ENCODE measurements at places on chromosomes 13 and 19.

DNA sequence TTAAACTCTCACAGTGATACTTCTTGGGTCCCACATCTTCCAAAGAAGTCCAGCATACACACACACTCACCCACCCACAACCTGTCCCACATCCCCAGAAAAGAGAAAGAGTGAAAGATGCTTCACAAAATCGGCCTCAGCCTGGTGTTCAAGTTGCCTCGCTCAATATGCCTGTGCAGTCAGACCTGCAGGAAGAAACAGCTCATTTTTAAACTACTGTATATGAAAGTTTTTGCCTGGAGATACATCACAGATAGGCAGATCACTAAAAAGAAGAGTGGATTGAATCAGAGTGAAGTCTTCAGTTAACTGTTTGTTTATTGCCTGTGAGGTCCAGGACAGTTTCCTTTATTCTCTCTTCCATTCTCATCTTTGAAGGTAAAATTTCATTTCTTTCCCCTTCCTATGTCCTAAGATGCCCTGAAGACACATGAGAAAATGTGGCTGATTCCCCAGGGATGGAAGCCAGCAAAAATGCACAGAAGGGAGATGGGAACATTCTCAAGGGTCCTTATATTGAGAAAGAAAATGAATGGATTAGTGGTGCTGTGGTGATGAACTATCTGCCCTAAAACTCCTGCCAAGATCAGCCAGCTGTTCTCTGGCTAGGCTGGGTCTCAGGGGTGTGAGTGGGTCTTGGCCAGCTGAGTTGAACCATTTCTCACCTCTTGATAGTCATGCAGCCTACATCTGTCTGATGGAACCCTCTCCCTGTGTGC, 259.0 kb downstream of the ITGBL1 start:
- no peak for DNase-seq

DNA sequence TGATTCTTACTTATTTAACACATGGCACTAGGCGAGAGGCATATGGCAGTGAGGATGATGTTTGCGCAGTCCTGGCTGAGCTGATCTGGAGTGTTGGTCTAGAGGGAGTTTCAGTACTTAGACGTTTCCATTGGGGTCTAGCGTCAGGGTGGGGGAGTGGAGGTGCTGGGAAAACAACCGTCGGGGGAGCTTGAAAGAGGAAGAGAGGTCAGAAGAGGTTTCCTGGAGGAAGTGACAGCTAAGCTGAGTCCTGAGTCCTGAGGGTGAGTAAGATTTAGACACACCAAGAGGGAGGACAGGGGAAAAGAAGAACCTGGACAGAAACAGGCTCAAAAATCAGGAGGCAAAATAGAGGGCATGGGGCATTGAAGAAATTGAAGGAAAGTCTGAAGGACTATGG, 81.4 kb downstream of the ALOX5AP start:
- DNase-seq = peak; percentile 18

DNA sequence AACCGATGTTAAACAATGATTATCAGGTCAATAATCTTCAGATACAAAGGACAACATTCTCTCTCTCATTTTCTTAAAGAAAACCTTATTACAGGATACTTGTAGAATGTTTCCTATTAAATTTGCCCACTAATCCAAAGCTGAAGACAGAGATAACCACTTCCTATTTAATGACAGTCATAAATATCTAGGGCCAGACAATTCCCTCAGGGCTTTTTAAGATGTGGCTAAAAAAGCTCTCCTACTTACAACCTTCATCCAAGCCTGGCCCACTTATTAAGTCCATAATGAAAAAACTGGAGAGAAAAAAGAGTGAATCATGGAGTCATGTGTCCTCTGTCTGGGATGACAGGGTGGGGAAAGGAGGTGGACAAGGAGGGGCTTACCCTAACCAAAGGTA, 235.9 kb downstream of the KLF12 start:
- no peak for DNase-seq

DNA sequence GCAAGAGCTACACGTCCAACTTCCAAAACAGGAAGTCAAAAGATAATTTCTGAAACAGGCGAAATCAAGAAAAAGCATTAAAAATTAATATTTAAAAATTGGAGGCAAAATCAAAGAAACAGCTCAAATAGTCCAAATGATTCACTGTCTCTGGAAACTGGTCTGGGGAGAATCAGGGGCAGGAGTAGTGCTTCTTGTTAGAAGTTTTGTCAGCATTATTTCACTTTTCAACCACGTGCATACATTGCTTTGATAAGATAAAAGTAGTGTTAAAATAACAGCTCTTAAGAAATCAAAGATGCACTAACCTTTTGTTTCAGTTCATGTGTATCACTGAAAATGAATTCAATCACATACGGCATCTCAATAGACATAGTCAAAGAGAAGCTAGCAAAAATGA, 53.8 kb downstream of the PARP4 start:
- DNase-seq = no peak

- no peak for DNase-seq
Measured at GRCh38 chr19:585551-586110, 4.0 kb upstream of the HCN2 start.

GRCh38 chr13:80599765-80600164, 258.8 kb upstream of the SPRY2 start:
- no peak for DNase-seq

GRCh38 chr19:13209484-13210338, 59.5 kb downstream of the IER2 start:
- DNase-seq = no peak

DNA sequence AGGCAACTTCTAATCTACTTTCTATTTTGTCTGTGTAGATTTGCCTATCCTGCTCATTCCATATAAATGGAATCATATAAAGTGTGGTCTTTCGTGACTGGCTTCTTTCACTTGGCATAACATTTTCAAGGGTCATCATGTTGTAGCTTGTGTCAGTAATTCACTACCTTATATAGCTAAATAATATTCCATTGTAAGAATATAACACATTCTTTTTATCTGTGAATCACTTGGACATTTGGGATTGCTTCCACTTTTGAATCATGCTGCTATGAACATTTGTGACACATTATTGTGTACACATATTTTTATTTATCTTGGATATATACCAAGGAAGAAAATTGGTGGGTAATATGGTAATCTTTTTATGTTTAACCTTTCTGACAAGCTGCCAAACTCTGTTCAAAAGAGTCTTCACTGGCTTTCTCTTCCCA, 89.0 kb upstream of the CSNK1A1L start:
- no peak for DNase-seq

DNA sequence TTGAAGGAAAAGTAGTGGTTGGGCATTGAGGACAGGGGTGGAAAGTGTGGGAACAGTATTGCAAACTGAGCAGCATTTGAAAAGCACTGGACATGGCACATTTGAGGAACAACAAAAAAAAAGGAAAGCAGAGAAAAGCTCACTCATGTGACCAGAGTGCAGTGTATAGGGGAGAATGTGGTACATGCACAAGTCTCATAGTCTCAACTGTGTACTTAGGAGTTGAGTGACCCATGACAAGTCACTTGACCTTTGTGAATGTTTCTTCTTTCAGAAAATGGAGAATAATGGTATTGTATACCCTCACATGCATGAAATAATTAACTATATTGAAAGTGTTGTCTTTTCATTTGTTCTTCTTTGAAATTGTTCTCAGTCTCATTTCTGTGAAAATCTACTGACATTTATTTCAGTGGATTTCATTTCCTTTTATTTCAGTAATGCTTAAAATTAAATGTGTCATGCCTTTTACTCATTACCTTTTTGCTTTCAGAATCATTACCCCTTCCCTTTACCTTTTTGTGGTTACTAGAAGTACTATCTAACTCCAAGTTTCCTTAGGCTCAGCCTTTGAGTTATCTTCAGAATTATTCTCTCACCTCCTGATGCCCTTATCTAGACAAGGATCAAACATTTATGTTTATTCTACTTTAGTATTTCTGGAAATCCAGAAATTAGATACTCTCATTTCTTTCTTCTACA, 79.1 kb upstream of the MLNR start:
- DNase-seq = no peak

DNA sequence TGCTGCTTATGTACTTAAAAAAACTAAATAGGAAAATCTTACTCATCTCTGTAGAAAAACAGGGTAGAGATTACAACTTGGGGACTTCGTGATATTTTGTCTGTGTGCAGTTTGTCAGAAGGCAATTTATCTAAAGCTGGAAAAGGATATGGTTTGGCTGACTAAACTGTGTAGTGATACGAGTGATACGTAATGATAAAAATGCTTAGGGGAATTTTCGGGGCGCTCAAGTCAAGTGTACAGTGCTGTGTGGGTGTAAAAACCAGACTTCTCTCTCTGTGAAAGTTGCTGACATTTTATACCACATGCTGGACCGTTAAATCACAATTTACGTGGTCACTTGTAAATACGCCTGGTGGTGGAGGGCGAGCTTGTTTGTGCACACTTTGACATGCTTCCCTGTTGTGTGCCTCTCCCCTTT, 221.7 kb downstream of the KCNRG start:
- no peak for DNase-seq

DNA sequence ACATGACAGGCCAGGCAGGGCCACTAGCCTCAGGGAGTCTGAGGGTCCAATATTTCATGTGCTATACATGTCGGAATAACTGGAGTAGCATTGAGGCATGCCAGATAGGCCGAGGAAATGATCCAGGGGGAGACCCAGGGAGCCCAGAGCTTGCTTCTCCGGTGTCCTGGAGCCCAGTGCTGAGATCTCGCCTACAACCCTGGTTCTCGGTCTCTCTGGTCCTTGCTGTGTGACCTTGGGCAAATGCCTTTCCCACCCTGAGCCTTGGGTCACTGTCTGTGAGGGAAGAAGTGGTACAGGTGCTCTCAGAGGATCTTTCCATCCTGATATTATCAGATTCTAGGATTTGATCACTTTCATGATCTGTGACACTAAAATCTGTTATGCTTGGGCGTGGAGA, 11.3 kb downstream of the CBLC start:
- no peak for DNase-seq

DNA sequence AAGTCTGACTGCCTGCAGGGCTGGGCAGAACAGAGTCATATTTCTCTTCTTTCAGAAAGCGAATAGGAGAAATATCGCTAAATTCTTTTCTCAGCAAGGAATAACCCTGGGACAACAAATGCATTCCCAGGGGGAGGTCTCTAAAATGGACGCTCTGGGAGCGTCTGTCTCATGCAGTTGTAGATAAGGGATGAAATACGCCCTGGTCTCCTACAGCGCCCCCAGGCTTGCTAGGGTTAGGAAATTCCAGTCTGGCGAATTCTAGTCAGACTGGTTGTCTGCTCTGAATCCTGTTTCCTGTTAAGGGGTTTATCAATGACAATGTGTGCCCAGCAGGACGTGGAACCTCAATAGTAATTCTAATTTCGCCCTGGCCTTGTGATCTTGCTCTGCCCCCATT, 1214.1 kb downstream of the DIAPH3 start:
- DNase-seq = no peak

- DNase-seq = no peak
Measured at GRCh38 chr13:53159431-53159830, 130.8 kb downstream of the OLFM4 start.

DNA sequence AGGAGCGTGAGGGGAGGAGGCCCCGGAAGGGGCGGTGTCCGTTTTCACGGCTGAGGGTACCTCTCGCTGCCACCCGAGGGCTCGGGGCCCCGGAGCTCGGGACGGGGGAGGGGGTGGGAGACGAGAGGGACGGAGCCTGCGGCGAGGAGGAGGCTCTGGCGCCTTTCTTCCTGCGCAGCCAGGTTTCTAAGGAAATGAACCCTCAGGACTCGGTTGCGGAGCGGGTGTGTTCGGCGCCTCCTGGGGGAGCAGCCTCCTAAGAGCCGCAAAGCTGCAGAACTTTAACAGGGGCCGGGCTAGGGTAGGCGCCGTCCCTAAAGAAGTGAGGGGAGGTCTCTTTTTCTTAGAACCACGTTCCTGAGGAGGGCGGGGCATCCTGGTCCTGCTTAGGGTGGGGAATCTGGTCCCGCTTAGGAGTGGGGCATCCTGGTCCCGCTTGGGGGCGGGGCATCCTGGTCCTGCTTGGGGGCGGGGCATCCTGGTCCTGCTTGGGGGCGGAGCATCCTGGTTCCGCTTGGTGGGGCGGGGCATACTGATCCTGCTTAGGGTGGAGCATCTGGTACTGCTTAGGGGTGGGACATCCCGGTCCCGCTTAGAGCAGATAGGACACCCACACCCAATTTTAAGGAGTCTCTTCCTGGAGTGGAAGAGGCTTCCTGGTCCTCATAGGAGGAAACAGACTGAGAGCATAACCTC, 6.2 kb downstream of the SYT5 start:
- DNase-seq = no peak

GRCh38 chr13:111431206-111431605, 110.8 kb downstream of the TEX29 start:
- no peak for DNase-seq

DNA sequence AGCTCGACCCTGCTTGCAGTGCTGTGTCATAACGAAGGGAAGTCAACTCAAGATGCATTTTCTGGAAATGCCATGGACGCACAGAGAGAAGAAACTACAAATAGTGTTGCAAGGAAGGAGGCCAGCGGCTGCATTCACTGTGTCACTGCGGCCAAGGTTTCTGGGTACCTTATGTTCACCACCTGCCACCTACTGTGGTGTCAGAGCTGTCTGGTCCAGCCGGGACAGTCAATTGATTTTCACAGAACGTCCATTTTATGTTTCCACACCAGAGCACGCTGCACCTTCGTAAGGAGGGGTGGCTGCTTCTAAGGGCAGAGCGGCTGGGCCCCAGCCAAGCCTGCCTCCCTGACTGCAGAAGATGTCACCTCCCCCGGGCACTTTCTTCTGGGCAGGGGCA, 17.7 kb downstream of the TSHZ3 start:
- no peak for DNase-seq

DNA sequence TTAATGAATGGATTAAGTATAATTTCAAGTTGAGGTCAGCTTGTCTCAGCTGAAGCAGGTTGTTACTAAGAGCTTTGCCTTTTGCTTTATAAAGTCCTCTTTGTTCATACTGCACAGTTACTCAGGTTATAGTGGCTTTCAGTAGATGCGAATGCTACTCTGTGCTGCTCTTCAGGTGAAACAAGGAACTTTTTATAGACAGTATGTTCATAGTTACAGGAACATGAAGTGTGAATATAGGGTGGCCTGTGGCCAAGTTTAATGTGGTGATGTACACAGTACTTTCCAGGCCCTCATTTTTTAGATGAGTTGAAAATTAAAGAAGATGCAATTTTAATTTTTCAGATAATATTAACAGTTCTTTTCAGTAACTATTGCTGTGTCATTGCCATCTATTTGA, 20.8 kb downstream of the SUGT1 start:
- DNase-seq = no peak

DNA sequence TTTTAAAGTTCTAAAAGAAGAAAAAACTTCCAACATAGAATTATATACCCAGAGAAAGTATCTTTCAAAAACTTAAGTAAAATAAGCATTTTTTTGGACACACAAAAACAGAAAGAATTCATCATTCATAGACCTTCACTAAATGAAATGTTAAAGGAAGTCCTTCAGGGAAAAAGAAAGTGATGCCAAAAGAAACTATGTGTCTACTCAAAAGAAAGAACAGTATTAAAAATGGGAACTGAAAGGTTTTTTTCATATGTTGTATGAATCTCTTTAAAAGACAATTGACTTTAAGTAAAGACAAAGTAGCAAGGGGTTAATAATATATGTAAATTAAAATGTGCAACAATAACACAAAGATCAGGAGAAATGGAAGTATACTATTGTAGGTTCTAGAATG, 96.5 kb downstream of the DHRS12 start:
- DNase-seq = no peak

- no peak for DNase-seq
Measured at GRCh38 chr13:111367340-111367739, 46.9 kb downstream of the TEX29 start.

Data from femur (tissue), 1 donor.